ENCODE measurements at places on chromosomes 1 and 21. TPM values are rescaled to one million over a fixed set of nuclear protein-coding genes. Genes with fewer than 3 reads are reported as not detected.

ANKRD65 gene
- total RNA-seq, result 2.2 TPM

DNA sequence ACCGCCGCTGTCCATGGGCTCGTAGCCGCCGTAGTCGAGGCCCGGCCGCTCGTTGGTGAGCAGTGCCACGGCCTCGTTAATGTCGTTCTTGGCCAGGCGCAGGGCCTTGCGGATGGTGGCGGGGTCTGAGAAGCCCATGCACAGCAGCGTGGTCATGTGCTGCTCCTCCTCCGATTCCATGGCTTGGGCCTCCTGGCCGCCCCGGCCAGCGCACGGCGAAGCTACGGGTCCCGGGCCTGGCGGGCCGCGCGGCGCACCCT is 300 bp downstream of the USP24 start:
- no peaks in the 10 kb centered on the region for H3K36me3 ChIP-seq
- peaks cover 3% of the 10 kb centered on the region for H3K27me3 ChIP-seq
- H3K4me3 ChIP-seq, result peak overlapping the region; percentile 60

- no peak for DNase-seq
- no peaks in the 10 kb centered on the region for H3K36me3 ChIP-seq
- peaks cover 6% of the 10 kb centered on the region for H3K4me1 ChIP-seq
- H3K27ac ChIP-seq, result no peak overlapping the region
These were observed 175.4 kb downstream of the TRABD2B start for GRCh38 chr1:47821760-47822159.

OR2T35 gene
- not detected for total RNA-seq

TRIM46 gene
- 15.0 TPM for total RNA-seq

DNA sequence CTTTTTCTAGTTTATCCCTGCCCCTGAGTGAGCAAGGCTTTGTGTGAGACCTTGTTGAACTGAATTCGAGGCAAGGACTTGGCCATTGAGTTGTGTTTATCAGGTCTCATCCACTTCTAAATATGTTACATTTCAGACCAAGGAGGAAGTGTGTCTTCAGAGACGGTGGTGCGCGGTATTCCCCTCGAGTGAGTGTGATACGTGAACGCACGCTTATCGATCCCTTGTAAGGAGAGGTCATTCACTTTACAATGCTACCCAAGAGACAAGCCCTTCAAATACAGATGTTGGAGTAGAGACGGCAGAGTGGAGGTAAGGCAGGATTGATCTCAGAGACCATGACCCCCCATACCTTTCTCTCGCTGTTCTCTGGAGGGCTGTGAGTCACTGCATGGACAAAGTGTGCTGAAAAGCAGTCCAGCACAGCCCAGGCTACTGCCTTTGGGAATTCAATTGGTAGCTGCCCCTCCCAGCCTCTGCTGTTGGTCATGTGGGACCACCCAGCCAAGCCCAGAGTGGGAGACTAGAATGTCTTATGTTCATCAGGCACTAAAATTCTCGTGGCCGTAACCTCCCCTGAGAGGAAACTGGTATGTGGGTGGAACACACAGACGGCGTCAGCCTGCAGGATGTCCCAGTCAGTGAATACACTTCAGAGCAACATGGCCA is 16.3 kb upstream of the MTARC1 start:
- no peak overlapping the region for H3K4me3 ChIP-seq
- DNase-seq, result no peak
- no peaks in the 10 kb centered on the region for H3K27me3 ChIP-seq
- no peak overlapping the region for H3K27ac ChIP-seq
- H3K4me1 ChIP-seq, result no peaks in the 10 kb centered on the region

DNA sequence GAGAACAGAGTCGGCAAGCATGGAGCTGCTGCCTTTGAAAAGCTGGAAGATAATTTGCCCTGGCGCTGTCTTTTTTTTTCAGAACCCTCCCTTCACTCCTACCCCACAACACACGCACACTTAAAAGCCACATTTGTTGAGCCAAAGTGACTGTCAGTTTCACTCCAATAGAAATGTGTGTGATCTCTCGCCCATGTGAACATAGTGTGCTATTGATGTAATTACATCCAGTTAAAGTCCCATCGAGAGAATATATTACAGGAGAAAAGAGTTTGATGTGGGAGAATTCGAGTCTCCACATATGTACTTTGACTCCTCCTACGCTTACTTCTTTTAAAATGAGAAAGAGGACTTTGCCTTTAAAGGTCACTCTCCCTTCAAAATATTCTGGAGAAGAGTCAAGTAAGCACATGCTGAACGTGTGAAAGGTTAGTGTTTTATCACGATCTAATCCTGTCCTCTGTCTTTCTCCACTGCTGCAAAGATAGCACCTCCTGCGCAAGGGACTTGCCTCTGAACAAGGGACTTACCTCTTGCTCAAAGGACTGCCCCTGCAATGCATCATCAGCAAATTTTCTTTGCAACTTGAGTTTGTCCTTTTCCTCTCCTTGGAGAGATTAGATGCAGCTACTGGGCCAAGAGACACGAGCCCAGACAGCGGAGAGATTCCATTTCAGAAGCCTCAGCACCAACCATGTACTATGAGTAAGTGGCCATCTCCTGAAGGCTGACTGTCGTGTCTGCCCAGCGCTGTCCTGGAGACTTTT is 613.9 kb downstream of the PTPRU start:
- H3K27me3 ChIP-seq, result no peaks in the 10 kb centered on the region
- H3K27ac ChIP-seq, result no peak overlapping the region
- no peak for DNase-seq

PFKFB2 gene
- total RNA-seq, result 17.8 TPM

GRCh38 chr1:181062836-181063428 is 25.6 kb upstream of the IER5 start:
- no peak for DNase-seq
- H3K27ac ChIP-seq, result no peak overlapping the region
- H3K4me3 ChIP-seq, result no peak overlapping the region
- no peaks in the 10 kb centered on the region for H3K27me3 ChIP-seq
- peaks cover 2% of the 10 kb centered on the region for H3K4me1 ChIP-seq

GRCh38 chr1:85378534-85378933 is 86.4 kb downstream of the DDAH1 start:
- no peaks in the 10 kb centered on the region for H3K36me3 ChIP-seq
- no peak overlapping the region for H3K4me3 ChIP-seq
- H3K27me3 ChIP-seq, result no peaks in the 10 kb centered on the region
- no peak for DNase-seq
- no peak overlapping the region for H3K27ac ChIP-seq

DNA sequence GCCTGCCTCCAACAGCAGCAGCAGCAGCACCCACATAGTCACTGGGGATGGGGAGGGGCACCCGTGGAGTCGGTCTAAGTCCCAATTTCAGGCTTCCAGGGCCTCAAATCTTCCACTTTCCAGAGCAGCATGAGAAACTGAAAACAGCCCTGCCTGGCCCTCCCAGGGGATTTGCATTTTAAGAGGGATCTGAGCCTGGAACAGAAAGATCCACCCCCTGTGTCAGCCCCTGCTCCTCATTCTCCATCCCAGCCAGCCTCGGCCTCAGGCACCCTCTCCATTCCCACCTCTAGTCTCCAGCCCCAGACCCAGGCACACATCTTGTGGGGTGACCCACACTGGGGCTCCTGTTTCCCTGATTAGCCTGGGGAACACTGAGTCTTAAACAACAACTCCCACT is 51.8 kb downstream of the FBXO2 start:
- H3K36me3 ChIP-seq, result no peaks in the 10 kb centered on the region
- no peak overlapping the region for H3K4me3 ChIP-seq
- H3K4me1 ChIP-seq, result peaks cover 9% of the 10 kb centered on the region
- DNase-seq, result no peak
- H3K27me3 ChIP-seq, result no peaks in the 10 kb centered on the region
- no peak overlapping the region for H3K27ac ChIP-seq

TDRD5 gene
- total RNA-seq, result 1.3 TPM

SH2D1B gene
- total RNA-seq, result not detected

DNA sequence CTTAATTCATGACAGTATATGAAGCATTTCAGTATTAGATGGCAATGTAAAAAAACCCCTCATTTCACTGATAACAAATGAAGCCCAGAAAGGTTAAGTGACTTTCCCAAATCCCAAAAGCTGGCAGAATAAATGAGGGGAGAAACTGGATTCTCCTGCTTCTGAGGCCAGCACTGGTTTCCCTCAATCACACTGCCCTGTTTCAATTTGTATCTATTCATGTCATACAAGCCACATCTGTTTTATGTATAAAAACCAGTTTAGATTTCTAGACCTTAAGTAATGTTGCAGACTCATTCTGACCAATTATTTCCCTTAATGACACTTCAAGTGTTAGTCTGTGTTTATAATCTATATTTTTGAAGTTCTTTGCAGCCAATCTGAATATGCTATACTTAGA is 16.8 kb downstream of the PLPPR4 start:
- H3K4me1 ChIP-seq, result no peaks in the 10 kb centered on the region
- no peak overlapping the region for H3K4me3 ChIP-seq
- no peak overlapping the region for H3K27ac ChIP-seq
- no peaks in the 10 kb centered on the region for H3K27me3 ChIP-seq
- H3K36me3 ChIP-seq, result no peaks in the 10 kb centered on the region

DNA sequence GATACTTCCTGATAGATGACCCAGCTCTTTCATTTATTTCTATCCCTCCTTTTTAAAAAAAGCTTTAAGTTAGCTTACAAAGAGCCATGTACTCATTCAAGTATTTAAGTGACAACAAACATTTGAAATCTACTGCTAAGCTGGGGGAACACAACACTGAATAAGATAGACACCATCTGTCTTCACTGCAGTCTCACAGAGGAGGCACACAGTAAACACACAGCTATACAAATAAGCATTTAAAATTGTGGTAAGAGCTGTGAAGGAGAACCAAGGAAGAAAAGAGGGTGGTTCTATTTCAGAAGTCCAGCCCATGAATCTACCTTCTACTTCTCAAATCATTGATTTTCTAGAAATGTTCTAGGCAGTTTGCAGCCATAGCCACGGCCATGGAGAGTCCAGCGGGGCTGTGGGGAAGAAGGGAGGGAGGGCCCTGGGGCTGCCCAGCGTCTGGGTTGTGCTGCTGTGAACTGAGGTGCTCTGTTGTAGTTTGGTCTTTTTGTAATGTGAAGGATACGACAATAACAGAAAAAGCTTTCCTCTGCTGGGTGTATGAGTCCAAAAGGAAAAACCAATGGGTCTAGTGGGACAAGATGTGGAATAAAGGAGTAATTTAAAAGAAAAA is 28.2 kb downstream of the PRDM2 start:
- H3K27me3 ChIP-seq, result peaks cover 38% of the 10 kb centered on the region
- no peak overlapping the region for H3K27ac ChIP-seq
- H3K4me1 ChIP-seq, result 0 out of 2 replicates have a peak, but pooled peaks cover 1% of the 10 kb centered on the region

- no peaks in the 10 kb centered on the region for H3K4me1 ChIP-seq
- H3K4me3 ChIP-seq, result no peak overlapping the region
- no peak for DNase-seq
- H3K27ac ChIP-seq, result no peak overlapping the region
- no peaks in the 10 kb centered on the region for H3K36me3 ChIP-seq
- no peaks in the 10 kb centered on the region for H3K27me3 ChIP-seq
These were observed 1.0 kb upstream of the PGLYRP4 start for GRCh38 chr1:153349363-153350320.

GRCh38 chr1:241250465-241250864 is 106.5 kb downstream of the RGS7 start:
- H3K4me3 ChIP-seq, result no peak overlapping the region
- no peaks in the 10 kb centered on the region for H3K36me3 ChIP-seq
- no peak overlapping the region for H3K27ac ChIP-seq
- DNase-seq, result no peak
- H3K4me1 ChIP-seq, result no peaks in the 10 kb centered on the region

- H3K27me3 ChIP-seq, result no peaks in the 10 kb centered on the region
- no peak overlapping the region for H3K4me3 ChIP-seq
- H3K4me1 ChIP-seq, result no peaks in the 10 kb centered on the region
- H3K27ac ChIP-seq, result no peak overlapping the region
These were observed 8.4 kb downstream of the MYBPH start for GRCh38 chr1:203167026-203167912.

SIK1 gene
- total RNA-seq, result 6.7 TPM

MPL gene
- total RNA-seq, result not detected

- no peak for DNase-seq
- H3K4me3 ChIP-seq, result no peak overlapping the region
- H3K36me3 ChIP-seq, result no peaks in the 10 kb centered on the region
- no peak overlapping the region for H3K27ac ChIP-seq
These were observed 100.8 kb downstream of the UCK2 start for GRCh38 chr1:165928075-165928731.

- no peaks in the 10 kb centered on the region for H3K36me3 ChIP-seq
- no peaks in the 10 kb centered on the region for H3K4me1 ChIP-seq
- no peaks in the 10 kb centered on the region for H3K27me3 ChIP-seq
- no peak overlapping the region for H3K4me3 ChIP-seq
These were observed 7.6 kb upstream of the CD1A start for GRCh38 chr1:158246650-158247049.

CFAP57 gene
- total RNA-seq, result 0.80 TPM

GRCh38 chr1:115230281-115230680 is 107.8 kb downstream of the NGF start:
- DNase-seq, result no peak
- H3K36me3 ChIP-seq, result no peaks in the 10 kb centered on the region
- H3K27ac ChIP-seq, result no peak overlapping the region
- no peak overlapping the region for H3K4me3 ChIP-seq
- no peaks in the 10 kb centered on the region for H3K4me1 ChIP-seq
- no peaks in the 10 kb centered on the region for H3K27me3 ChIP-seq

IRF6 gene
- total RNA-seq, result 13.3 TPM

- H3K4me1 ChIP-seq, result peaks cover 6% of the 10 kb centered on the region
- no peak overlapping the region for H3K4me3 ChIP-seq
- DNase-seq, result no peak
- no peaks in the 10 kb centered on the region for H3K27me3 ChIP-seq
These were observed 10.0 kb downstream of the GALNT2 start for GRCh38 chr1:230077011-230077410.

DNA sequence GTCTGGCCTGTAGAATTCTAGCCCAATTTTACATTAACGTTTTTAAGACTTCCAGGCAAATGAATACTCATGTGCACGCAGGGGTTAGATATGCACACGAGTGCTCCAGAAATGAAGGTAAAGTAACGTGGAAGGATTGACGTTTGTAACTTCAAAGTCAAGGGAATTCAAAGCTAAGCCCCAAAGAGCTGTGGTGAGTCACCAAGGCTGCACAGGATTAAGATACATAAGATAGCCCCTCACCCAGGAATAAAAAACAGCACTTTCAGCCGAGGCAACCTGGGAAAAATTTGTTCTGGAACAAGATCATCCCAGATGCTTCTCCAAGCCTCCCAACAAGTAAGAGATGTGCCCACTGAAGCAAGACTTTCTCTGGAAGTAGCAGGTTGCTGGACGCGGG is 259.6 kb upstream of the PLXNA2 start:
- no peak for DNase-seq
- H3K4me1 ChIP-seq, result no peaks in the 10 kb centered on the region
- H3K36me3 ChIP-seq, result no peaks in the 10 kb centered on the region
- no peak overlapping the region for H3K27ac ChIP-seq

DNA sequence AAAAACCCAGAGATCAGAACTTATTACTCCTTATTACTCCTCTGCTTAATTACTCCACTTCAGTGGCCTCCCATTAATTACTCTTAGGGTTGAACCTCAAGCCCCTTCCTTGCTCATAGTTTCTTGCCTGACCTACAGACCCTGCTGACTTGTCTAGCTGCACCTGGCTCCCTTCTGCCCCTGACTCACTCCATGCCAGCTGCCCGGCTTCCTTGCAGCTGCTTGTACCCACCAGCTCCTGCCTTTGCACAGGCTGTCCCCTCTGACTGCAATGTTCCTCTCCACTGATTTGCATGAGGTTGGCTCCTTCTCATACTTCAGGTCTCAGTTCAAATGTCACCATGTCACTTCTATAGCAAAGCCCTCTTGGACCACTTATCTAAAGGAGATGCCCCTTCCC is 1.9 kb upstream of the PTPRU start:
- no peak for DNase-seq
- H3K27me3 ChIP-seq, result peaks cover 29% of the 10 kb centered on the region
- H3K36me3 ChIP-seq, result no peaks in the 10 kb centered on the region
- peaks cover 11% of the 10 kb centered on the region for H3K4me1 ChIP-seq
- H3K4me3 ChIP-seq, result no peak overlapping the region
- H3K27ac ChIP-seq, result no peak overlapping the region
